ENCODE measurements at places on chromosomes 7 and 10.

DNA sequence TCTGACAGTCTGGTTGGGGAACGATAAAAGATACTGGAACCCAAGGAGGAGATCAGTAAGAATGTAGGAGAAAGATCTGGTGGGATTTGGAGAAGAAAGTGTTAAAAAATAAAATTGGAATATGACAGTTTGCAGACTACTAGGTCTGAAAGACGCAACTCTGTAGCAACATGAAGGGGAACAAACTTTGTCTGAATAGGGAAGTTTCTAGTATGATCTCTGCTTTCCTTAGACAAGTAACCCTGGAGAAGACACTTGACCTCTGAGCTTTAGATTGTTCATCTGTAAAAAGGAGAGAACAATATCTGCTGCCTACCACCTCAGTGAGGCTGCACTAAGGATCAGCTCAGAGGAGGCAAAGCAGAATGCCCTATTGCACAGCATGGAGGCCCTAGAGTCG, 3.0 kb upstream of the PRSS1 start:
- peak; percentile 51 for DNase-seq

DNA sequence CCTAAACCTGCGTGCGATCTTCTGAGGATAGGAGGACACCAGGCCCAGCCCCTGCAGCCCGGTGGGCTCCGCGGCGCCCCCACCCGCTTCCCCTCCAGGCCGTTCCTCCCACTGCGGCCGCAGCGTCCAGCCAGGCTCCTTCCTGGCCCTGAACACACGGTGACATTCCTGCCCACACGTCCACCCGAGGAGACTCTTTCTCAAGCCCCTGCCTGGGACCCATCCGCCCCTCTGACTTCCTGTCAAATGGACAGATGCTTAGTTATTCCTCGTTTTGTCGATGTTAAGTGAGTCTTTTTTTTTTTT, 32.4 kb upstream of the RNF32 start:
- DNase-seq, result no peak

DNA sequence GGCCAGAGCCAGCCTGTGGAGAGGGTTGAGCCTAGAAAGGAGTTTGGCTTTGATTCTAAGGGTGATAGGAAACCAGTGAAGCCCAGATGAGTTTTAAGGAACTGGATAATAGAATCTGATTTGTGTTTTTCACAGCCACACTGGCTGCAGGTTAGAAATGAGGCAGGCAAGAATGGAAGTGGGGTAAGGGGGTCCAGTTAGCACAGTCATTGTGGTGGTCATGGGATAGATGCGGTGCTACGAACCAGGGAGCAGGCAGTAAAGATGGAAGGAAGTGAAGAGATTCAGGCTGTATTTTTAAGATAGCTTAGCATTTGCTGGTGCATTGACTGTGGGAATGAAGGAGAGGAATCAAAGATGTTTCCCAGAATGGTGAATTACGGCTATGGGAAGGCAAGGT, 322.2 kb downstream of the LRMDA start:
- DNase-seq, result no peak

DNA sequence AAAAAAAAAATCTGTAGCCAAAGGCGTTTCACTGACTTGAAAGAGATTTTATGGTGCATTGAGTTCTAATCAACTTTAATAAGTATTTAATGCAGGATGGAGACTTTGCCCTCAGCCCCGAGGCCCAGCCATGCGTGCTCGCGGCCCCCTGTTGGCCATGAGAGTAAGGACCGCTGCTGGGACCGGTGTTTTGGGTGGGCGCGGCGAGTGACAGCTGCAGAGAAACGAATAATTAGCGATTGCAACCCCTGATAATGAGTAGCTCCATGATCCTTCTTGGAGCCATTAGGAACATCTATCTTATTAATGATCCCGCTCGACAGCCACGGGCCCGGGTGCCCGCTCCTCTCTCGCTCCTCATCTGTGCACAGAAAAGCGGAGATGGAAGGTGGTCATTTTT, 347.4 kb downstream of the RPS24 start:
- DNase-seq, result no peak

GRCh38 chr10:4013651-4014121, 228.7 kb upstream of the KLF6 start:
- peak; percentile 39 for DNase-seq

GRCh38 chr7:108716783-108717182, 147.1 kb downstream of the DNAJB9 start:
- DNase-seq, result no peak

DNA sequence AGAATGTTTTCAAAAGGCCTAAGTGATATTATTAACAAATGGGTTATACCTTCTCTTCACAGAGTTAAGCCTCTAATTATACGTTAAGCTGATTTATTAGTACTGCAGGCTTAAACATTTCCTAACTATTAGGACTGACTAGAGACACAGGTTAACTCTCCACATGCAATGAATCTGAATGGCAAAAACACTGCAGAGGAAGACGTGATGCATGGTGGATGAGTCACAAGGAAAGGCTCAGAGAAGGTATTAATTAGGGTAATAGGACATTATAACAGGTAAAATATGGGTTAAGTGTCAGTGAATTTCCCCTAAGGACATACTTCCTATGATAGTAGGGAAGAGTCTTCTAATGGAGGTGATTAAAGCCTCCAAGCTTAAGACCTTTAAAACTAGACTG, 24.7 kb upstream of the SEM1 start:
- DNase-seq, result no peak

DNA sequence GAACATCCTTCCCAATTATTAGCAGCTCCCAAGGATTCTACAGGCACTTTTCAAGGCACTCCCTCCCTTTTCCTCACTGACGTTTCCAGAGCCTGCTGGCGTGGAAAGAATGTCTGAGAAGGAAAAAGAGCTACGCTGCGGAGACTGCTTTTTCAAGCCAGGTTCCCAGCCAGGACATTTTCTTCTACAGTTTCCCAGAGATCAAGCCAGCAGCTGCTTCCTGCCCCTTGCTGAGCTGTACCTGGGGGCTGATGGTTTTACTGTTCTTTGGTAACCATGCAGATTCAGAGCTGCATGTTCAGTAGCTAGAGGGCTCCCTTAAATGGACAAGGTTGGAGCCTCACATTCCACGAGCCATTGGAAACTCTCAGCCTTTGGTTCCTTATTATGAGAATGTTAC, 133.4 kb downstream of the EVX1 start:
- DNase-seq, result no peak

- DNase-seq, result no peak
These were observed 31.4 kb downstream of the POR start for GRCh38 chr7:75946207-75946855.

GRCh38 chr10:132904181-132904813, 38.1 kb downstream of the CFAP46 start:
- peak; percentile 61 for DNase-seq

- no peak for DNase-seq
These were observed 103.4 kb downstream of the SAMD9 start for GRCh38 chr7:93014410-93014809.

- DNase-seq, result peak; percentile 2
These were observed 78.7 kb downstream of the GATA3 start for GRCh38 chr10:8133146-8133545.

DNA sequence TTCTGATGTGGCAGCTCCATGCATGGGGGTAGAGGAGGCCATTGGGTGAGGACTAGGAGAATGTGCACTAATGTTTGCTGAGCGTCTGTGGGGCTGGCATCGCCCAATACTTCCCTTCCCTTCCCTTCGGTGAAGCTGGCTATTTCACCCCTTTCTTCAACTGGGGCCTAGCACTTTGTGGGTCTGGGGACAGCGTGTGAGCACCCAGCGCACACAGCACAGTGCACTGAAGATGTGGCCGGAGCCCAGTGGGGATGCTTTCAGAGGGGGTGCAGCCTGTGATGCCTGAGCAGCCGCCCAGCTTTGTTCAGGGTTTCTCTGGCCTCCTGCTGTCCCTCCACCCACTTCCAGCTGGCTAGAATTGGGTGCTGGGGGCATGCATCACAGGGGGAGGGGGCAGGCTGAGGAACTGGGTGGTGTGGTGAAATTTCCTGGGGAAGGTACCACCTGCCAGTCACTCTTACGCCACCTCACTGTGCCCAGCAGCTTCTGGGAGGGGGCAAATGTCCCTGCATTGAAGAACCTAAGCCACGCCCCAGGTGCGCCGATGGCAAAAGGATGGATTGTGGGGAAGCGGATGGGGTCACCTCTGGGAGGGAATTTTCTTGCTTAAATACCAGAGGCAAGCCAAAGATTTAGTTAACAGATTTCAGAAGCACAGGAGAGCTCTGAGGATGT, 45.5 kb downstream of the CLEC2L start:
- no peak for DNase-seq

DNA sequence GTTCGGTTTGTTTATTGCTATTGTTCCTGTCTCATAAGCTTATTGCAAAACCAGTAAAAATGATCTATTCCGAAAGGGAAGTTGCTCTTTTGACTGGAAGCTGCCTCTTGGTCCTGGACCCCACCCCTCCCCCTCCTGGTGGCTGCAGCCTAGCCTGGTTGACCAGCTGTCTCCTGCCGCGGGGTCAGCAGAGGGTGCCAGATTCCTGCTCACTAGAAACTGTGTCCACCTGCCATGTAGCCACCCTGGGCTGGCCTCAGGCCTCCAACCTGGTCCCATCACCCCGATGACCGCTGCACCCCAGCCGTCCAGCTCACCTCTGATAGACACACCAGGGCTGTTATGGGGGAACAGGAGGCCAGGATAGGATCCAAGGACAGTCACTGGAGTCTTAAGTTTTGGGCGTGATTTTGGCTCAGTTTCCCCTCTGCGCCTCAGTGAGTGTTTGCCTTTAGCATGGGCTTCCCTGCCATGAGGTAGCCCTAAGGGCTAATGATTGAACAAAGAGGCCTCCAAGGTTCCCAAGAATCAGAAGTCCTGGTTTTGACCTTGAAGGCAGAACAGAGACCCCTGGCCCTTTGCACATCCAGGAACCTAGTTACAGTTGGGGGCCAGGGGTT, 32.9 kb upstream of the SLF2 start:
- no peak for DNase-seq

DNA sequence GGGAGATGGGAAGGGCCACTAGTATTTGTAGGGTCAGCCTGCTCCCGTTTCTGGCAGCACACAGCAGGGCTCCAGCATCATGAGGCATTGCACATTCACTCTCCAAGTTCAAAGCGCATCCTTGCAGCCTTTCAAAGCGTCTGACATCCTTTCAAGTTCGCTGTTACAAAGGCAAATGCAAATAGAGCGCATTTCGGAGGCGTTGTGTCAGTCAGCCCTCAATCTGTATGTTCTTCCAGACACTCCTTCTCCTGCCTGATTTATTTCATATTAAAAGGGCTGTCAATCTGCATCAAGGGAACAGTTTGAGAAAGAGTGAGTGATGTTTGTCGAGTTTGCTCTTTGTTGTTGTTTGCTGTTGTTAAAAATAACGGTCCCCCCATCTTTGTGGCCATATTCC, 188.5 kb downstream of the SNX10 start:
- no peak for DNase-seq

GRCh38 chr10:123997013-123997412, 96.4 kb downstream of the CHST15 start:
- no peak for DNase-seq

- no peak for DNase-seq
These were observed 201.6 kb upstream of the FZD8 start for GRCh38 chr10:35843524-35844181.

DNA sequence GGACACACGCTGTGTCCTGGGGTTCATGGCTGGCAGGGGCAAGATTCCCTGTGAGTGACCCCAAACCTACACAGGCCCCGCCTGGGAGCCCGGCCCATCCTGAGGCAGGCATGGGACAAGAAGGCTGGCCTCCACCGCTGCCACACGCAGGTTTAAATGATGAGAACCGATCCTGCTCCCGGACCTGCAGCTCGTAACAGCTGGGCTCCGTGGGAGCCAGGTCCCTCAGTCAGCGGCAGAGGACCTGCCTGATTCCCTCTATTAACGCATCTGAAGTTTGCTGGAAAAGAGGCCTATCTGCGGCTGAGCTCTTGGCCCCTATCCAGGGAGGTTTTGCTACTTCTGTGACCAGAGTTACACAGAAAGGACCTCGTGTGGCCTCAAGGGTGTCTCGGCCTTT, 112.3 kb downstream of the VIPR2 start:
- no peak for DNase-seq

GRCh38 chr10:530717-531116, 158.8 kb downstream of the DIP2C start:
- DNase-seq, result no peak

DNA sequence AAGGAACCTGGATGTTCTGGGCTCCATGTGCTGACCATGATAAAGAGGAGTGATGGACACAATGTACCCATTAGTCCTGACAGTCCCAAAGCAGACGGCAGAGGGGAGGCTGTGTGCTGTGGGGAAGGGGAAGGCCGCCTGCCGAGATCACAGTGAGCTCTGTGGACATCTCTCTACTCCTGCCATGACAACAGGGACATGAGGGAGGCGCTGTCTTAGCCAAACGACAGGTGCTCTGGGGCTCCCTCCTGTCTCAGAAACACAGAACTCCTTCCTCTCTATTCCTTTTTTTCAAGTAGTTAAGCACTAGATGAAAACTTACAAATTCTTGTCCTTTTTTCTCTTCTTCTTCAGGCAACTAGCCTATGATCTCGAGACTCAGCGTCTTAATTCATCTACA, 113.1 kb downstream of the RNF32 start:
- DNase-seq, result no peak

- DNase-seq, result peak; percentile 24
These were observed 37.1 kb downstream of the STEAP4 start for GRCh38 chr7:88269586-88269985.
